ENCODE measurements at places on chromosomes 6 and 20. TPM values are rescaled to one million over a fixed set of nuclear protein-coding genes. Genes with fewer than 3 reads are reported as not detected.

- no peaks in the 10 kb centered on the region for H3K27me3 ChIP-seq
- no peak overlapping the region for H3K4me3 ChIP-seq
- peaks cover 8% of the 10 kb centered on the region for H3K4me1 ChIP-seq
- H3K36me3 ChIP-seq: no peaks in the 10 kb centered on the region
These were observed 74.2 kb downstream of the CD164 start for GRCh38 chr6:109308018-109308492.

SAMD10 gene
- total RNA-seq: 3.6 TPM

GRCh38 chr6:47653706-47654105 is 44.7 kb upstream of the ADGRF4 start:
- no peaks in the 10 kb centered on the region for H3K36me3 ChIP-seq
- no peaks in the 10 kb centered on the region for H3K27me3 ChIP-seq
- H3K4me1 ChIP-seq: peaks cover 9% of the 10 kb centered on the region
- no peak for DNase-seq
- no peak overlapping the region for H3K27ac ChIP-seq

DNA sequence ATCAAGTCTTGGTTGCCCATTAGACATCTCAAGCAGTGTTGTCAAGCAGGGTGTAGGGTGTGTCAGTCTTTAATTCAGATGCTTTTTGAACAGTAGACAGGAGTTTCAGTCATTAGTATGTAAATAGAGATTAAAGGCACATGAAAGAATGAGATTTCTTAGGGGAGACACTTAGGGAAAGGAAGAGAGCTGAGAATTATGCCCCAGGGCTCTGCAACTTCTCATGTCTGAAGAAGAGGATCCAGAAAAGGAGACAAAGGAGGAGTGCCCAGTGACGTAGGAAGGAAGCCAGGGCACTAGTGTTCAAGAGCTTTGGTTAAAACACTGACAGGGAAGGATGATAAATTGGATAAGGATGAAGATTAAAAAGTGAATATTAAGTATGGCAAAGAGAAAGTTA is 569.7 kb downstream of the NKAIN2 start:
- DNase-seq: no peak
- no peaks in the 10 kb centered on the region for H3K36me3 ChIP-seq
- H3K27me3 ChIP-seq: no peaks in the 10 kb centered on the region
- H3K4me1 ChIP-seq: no peaks in the 10 kb centered on the region

HM13 gene
- 134 TPM for total RNA-seq

FOXQ1 gene
- 7.5 TPM for total RNA-seq

GRCh38 chr20:11378252-11378651 is 539.4 kb upstream of the BTBD3 start:
- H3K27ac ChIP-seq: no peak overlapping the region
- no peaks in the 10 kb centered on the region for H3K4me1 ChIP-seq
- DNase-seq: no peak
- no peaks in the 10 kb centered on the region for H3K27me3 ChIP-seq

- DNase-seq: no peak
- H3K27me3 ChIP-seq: no peaks in the 10 kb centered on the region
- H3K4me3 ChIP-seq: no peak overlapping the region
- no peaks in the 10 kb centered on the region for H3K36me3 ChIP-seq
These were observed 57.9 kb downstream of the MAFB start for GRCh38 chr20:40631119-40631631.

DNA sequence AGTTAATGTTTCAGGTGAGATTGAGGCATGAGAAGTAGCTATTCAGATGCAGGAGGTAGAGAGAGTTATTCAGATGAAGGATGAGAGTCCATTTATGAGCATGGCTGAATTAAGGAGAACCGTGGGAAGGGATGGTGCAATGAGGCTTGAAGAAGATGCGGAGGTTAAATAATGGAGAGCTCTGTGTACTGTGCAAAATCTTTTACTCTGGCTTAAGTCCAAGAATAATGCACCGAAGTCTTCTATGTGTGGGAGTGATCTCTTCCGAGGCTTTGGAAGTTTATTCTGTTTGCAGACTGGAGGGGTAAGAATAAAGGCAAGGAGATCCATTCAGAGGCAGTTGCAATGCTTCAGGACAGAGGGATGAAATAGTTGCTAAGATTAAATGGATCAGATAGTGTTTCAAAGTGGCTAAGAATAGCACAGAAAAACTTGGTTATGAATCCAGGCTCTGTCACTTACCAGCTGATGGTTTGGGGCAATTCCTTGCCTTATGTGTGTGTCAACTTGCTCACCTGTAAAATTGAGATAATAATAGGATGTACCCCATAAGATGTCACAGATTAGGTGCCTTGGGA is 467.1 kb downstream of the HDGFL1 start:
- no peak overlapping the region for H3K27ac ChIP-seq
- H3K4me1 ChIP-seq: no peaks in the 10 kb centered on the region
- H3K36me3 ChIP-seq: no peaks in the 10 kb centered on the region
- H3K4me3 ChIP-seq: no peak overlapping the region
- DNase-seq: no peak

HFE gene
- total RNA-seq: 12.4 TPM

- H3K36me3 ChIP-seq: no peaks in the 10 kb centered on the region
- no peak overlapping the region for H3K27ac ChIP-seq
- no peaks in the 10 kb centered on the region for H3K27me3 ChIP-seq
- no peak overlapping the region for H3K4me3 ChIP-seq
- DNase-seq: no peak
These were observed 184.9 kb downstream of the ARHGAP18 start for GRCh38 chr6:129525055-129525454.

DNA sequence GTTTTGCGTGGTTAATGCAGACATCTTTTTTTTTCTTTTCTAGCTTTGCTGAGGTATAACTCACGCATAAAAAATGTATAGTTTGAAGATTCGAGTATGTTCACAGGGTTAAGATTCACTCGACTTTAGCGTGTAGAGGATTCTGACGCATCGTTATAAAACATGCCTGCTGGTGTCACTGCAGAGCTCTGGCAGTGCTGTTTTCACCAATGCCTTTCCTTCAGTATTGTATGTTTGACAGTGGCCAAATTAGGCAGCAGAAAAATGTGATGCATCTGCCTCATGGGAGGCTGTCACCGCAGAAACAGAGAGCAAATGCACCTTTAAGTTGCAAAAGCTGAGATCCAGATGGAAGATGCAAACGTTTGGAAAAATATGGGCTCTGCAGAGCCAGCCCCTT is 18.0 kb upstream of the SIRPB2 start:
- no peak for DNase-seq
- H3K4me3 ChIP-seq: no peak overlapping the region

SLC17A1 gene
- not detected for total RNA-seq

CPXM1 gene
- 10.2 TPM for total RNA-seq

GSTA2 gene
- 4.8 TPM for total RNA-seq

GRCh38 chr20:17941826-17942196 is 26.8 kb downstream of the SNX5 start:
- H3K27ac ChIP-seq: no peak overlapping the region
- peaks cover 66% of the 10 kb centered on the region for H3K36me3 ChIP-seq
- peaks cover 40% of the 10 kb centered on the region for H3K4me1 ChIP-seq

CDC5L gene
- total RNA-seq: 18.3 TPM

DNA sequence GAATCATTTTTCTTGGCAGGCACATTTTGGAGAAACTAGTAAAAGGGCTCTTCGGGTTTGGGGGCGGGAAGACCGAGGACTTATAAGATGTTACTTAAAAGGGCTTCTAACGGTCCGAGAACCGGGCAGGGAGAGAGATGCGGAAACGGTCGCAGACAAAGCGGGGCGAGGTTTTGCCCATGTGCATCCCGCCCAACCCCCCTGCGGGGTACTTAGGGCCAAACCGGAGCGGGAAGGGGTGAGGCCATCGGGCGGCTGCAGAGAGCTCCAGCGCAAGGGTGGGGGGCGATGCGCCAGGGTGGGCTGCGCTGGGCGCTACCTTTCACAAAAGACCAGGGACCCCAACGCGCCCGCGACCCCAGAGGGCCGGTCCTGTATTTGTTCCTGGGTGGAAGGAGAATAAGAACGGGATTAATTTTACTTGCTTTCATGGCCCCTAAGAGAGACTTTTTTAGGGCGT is 616 bp downstream of the TUBB start:
- H3K4me1 ChIP-seq: peaks cover 54% of the 10 kb centered on the region
- peak overlapping the region; percentile 94 for H3K27ac ChIP-seq
- H3K27me3 ChIP-seq: no peaks in the 10 kb centered on the region
- peak overlapping the region; percentile 93 for H3K4me3 ChIP-seq
- H3K36me3 ChIP-seq: peaks cover 40% of the 10 kb centered on the region

DNA sequence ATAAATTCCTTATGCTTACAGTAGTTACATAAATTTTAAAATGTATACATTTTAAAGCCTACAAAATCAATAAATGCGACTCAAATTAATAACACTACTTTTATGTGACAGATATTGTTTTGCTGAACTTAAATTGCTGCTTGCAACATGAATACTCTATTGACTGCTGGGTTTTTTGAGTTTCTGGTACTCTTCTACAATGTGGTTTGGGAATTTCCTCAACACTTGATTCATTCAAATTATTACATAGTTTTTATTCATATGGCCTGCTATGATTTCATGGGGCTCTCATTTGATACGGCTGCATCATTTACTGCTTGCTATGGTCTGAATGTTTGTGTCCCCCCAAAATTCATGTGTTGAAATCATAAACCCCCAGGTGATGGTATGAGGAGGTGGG is 2.3 kb upstream of the TXLNB start:
- H3K4me3 ChIP-seq: no peak overlapping the region
- H3K36me3 ChIP-seq: no peaks in the 10 kb centered on the region
- H3K27ac ChIP-seq: no peak overlapping the region
- DNase-seq: no peak
- H3K4me1 ChIP-seq: peaks cover 35% of the 10 kb centered on the region
- no peaks in the 10 kb centered on the region for H3K27me3 ChIP-seq

DNA sequence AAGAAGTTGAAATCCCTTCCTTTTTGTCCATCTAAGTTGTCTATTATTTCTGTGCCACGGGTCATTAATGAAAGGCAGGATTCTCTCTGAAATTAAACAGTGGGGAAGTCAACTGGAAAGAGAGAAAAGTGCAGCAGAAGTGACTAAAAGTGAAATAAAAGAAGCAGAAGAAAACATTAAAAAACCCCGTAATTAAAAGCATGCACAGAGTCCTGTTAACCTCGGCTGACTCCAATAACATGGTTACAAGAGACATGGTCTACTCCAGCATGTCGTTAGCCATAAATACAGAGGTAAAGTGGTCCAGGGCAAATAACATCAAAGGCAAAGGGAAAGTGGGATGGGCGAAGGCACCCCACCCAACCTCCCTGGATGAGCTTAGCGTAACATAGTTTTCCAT is 13.0 kb upstream of the MOXD1 start:
- H3K27ac ChIP-seq: no peak overlapping the region
- no peak for DNase-seq
- no peaks in the 10 kb centered on the region for H3K4me1 ChIP-seq
- no peaks in the 10 kb centered on the region for H3K27me3 ChIP-seq
- H3K4me3 ChIP-seq: no peak overlapping the region

TPX2 gene
- total RNA-seq: 1.9 TPM

C2 gene
- total RNA-seq: 311 TPM

CRYBG1 gene
- 27.9 TPM for total RNA-seq

DNA sequence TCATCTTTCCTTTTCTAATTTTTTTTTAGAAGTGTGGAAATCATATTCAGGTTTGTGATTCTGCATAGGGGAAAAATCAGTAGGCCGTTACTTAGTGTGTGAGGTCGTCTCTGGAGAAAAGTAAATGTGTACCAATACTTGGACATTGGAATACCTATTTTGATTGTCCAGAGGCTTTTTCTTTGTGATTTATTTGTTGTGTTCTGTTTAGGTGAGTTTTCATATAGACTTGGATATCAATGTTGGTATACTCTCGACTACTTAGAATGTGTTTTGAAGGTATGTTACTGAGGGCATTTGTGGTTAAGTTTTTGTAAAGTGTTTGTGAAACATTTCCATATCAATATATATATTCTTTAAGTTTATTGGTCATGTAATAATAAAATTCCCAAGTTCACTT is 2.3 kb downstream of the CD2AP start:
- no peak for DNase-seq
- H3K4me1 ChIP-seq: peaks cover 50% of the 10 kb centered on the region
- H3K27me3 ChIP-seq: no peaks in the 10 kb centered on the region
- H3K36me3 ChIP-seq: no peaks in the 10 kb centered on the region

GRCh38 chr6:38184585-38185080 is 365.1 kb downstream of the ZFAND3 start:
- no peaks in the 10 kb centered on the region for H3K4me1 ChIP-seq
- no peaks in the 10 kb centered on the region for H3K27me3 ChIP-seq
- H3K36me3 ChIP-seq: peaks cover 4% of the 10 kb centered on the region
- H3K27ac ChIP-seq: no peak overlapping the region

DNA sequence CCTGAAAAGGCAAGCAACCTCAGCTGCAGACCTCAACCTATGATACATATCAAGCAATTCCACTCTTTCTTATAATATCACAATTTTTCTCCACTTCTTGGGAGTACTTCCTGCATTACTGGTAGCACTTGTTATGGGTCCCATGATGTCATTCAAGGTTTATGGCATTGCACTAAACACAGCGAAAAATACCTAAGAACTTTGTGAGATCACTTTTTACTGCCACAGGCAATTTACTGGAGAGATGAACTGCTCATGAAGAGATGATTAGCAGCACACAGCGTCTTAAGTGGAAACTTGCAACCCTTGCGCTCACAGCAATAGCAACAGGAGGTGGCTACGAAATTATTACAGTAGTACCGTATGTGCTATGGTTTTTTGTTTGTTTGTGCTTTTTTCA is 19.3 kb upstream of the RIMS4 start:
- H3K4me3 ChIP-seq: no peak overlapping the region
- H3K27ac ChIP-seq: no peak overlapping the region
- DNase-seq: no peak

GRCh38 chr6:146878952-146879340 is 280.2 kb downstream of the ADGB start:
- H3K4me3 ChIP-seq: no peak overlapping the region
- peak overlapping the region; percentile 27 for H3K27ac ChIP-seq
- H3K27me3 ChIP-seq: no peaks in the 10 kb centered on the region
- no peaks in the 10 kb centered on the region for H3K36me3 ChIP-seq
- DNase-seq: no peak

Measured in lower lobe of right lung (tissue), 2 donors.